ENCODE measurements at places on chromosomes 3 and 15. TPM values are rescaled to one million over a fixed set of nuclear protein-coding genes. Genes with fewer than 3 reads are reported as not detected.

Gene SERPINI2
- not detected for total RNA-seq

Gene ZNF860
- total RNA-seq: 0.43 TPM

Gene NLGN1
- total RNA-seq: 5.2 TPM

- no peak for DNase-seq
- no peak overlapping the region for H3K4me3 ChIP-seq
- H3K4me1 ChIP-seq: peaks cover 9% of the 10 kb centered on the region
- H3K27me3 ChIP-seq: no peaks in the 10 kb centered on the region
These were observed 184.5 kb downstream of the FNDC3B start for GRCh38 chr3:172223870-172224269.

DNA sequence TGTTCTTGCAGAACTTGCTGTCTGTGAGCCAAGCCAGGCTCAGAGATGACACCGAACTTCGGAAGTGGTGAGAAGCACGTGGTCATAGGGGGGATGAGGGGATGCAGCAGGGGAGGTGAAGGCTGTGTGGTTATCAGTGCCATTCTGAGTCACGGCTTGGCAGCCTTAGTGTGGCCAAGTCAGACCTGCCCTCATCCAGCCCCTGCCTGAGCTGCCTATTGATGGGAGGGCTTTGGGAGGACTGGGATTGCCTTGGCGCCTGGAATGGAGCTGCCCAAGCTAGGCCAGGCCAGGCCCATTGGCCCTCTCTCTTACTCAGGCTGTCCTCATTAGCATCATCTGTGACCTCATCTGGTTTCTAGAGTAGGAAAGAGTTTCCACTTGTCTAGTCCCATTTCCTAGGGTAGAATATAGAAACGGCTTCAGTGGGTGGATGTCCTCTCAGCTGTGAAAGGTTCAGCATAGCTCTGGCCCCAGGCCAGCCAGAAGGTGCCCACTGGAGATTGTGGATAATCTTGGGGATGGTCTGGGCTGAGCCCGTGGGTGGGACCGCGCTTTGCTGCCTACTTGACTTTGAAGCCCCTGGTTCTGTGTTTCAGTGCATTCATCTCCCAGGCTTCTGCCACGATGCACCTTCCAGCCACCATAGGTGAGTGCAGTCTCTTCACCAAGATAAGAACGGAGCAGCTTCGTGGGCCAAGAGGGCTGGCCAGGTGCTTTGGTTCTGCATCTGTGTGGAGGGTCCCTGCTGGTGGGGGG lies 7.2 kb downstream of the FAH start:
- no peaks in the 10 kb centered on the region for H3K27me3 ChIP-seq
- peaks cover 56% of the 10 kb centered on the region for H3K36me3 ChIP-seq
- no peak for DNase-seq
- no peaks in the 10 kb centered on the region for H3K4me1 ChIP-seq

DNA sequence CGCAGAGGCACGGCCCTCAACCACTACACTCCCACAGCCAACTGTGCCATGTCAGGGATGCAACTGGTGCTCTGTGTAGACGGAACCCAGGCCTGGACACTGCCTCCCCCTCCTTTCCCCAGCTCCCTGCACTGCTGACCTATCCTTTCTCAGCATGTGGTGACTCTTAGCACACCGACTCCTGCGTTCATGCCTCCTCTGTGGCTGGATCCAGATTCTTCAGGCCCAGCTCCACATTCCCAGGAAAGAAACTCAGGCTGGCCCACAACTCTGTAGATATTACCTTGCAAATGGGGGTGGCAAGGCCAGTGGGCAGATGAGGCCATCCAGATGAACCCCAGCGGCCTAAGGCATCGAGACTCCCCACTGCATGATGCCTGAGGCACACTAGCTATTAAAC lies 272.7 kb downstream of the OCA2 start:
- no peak overlapping the region for H3K4me3 ChIP-seq
- no peak overlapping the region for H3K27ac ChIP-seq
- DNase-seq: no peak

DNA sequence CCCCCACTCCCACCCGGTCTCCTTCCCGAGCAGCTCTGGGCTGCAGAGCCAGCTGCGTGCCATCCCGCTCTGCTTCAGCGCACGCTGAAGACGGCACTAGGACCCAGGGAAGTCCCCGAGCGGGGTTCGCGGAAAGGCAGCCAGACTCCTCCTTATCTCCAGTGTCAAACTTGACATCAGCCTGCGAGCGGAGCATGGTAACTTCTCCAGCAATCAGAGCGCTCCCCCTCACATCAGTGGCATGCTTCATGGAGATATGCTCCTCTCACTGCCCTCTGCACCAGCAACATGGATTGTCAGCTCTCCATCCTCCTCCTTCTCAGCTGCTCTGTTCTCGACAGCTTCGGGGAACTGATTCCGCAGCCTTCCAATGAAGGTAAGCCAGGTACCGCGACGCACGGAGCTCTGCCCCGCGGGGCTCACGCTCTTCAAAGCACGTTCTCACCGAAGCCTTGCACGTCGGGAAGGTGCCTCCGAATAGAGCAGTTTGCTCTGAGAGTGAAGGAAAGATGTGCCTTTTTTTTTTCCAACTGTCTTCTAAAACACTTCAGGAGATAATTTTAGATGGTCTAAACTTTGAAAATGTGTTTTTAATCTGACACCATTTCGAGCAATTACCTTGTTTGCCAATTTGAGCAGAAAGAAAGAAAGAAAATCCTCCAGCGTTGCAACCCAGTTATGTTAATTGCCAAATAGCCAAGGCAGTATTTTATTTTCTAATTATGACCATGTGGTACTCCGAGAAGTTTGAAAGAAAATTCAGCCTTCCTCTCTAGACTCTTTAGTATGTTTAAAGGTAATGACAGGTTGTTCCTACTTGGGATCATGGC lies at the start of gene EPHA3:
TSS of gene EPHA3 (plus strand) at position 161 of the 830 bp plus-strand sequence. CDS start at position 289, 128 bp downstream.
- H3K4me3 ChIP-seq: peak within 1 kb of the TSS; percentile 68
- H3K36me3 ChIP-seq: no peaks in the 10 kb centered on the region

- no peaks in the 10 kb centered on the region for H3K36me3 ChIP-seq
- H3K27me3 ChIP-seq: no peaks in the 10 kb centered on the region
- peaks cover 2% of the 10 kb centered on the region for H3K4me1 ChIP-seq
- no peak for DNase-seq
These were observed 166.9 kb downstream of the ULK4 start for GRCh38 chr3:41794748-41795589.

DNA sequence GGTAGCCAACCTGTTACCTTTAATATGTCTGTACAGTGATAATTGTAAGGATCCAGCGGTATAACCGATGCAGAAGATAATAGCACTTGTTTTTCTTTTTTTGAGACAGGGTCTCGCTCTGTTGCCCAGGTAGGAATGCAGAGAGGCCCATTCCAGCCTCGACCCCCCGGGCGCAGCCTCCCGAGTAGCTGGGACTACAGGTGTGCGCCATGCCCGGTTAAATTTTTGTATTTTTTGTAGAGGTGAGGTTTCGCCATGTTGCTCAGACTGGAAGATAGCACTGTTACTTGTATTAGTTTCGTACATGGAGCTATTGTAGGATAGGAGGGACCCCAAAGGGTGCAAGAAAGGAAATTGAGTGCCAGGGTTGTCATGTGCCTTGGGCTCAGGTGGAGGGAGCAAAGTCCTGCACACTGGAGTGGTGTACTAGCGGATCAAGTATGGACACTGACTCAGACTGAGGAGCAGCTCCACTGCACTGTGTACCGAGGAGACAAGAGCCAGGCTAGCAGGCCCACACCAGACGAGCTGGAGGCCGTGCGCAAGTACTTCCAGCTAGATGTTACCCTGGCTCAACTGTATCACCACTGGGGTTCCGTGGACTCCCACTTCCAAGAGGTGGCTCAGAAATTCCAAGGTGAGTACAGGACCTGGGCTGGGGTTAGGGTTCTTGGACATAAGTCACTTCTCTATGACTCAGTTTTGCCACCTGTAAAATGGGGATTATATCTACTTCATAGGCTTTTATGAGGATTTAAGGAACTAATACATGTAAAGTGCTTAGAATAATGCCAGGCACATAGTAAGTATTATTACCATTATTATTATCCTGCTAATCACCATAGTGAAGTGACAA lies 1.0 kb downstream of the OGG1 start:
- H3K36me3 ChIP-seq: peaks cover 21% of the 10 kb centered on the region
- no peaks in the 10 kb centered on the region for H3K27me3 ChIP-seq
- peaks cover 14% of the 10 kb centered on the region for H3K4me1 ChIP-seq
- peak overlapping the region; percentile 76 for H3K27ac ChIP-seq
- peak overlapping the region; percentile 67 for H3K4me3 ChIP-seq

- H3K4me1 ChIP-seq: no peaks in the 10 kb centered on the region
- H3K36me3 ChIP-seq: peaks cover 45% of the 10 kb centered on the region
- no peaks in the 10 kb centered on the region for H3K27me3 ChIP-seq
- no peak overlapping the region for H3K4me3 ChIP-seq
These were observed 28.3 kb downstream of the SRP14 start for GRCh38 chr15:40010686-40011085.

Data from ascending aorta (tissue), 2 donors.